ENCODE measurements at places on chromosomes 3 and 15.

GRCh38 chr3:82261013-82261412, 499.6 kb upstream of the GBE1 start:
- no peak for DNase-seq

DNA sequence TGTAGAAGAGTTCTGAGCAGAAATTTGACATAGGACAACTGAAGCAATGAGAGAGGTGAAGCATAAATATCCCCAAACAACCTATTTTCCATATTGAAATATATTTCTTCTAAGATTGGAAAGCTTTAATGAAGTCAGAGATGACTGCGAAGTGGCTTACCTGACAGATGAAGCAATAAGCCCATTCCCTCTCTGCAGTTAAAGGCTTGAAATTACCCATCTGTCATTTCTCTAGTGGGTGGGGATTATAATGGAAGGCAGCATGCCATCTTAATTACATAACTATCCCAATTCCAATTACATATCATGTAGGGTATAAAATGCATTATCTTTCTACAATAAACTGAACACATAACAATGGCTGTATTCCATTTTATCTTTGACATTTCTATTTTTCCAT, 1070.5 kb downstream of the SI start:
- DNase-seq = no peak

GRCh38 chr15:60933900-60934885, 294.9 kb downstream of the RORA start:
- no peak for DNase-seq

GRCh38 chr15:75170711-75171341, 30.9 kb upstream of the C15orf39 start:
- DNase-seq = no peak

DNA sequence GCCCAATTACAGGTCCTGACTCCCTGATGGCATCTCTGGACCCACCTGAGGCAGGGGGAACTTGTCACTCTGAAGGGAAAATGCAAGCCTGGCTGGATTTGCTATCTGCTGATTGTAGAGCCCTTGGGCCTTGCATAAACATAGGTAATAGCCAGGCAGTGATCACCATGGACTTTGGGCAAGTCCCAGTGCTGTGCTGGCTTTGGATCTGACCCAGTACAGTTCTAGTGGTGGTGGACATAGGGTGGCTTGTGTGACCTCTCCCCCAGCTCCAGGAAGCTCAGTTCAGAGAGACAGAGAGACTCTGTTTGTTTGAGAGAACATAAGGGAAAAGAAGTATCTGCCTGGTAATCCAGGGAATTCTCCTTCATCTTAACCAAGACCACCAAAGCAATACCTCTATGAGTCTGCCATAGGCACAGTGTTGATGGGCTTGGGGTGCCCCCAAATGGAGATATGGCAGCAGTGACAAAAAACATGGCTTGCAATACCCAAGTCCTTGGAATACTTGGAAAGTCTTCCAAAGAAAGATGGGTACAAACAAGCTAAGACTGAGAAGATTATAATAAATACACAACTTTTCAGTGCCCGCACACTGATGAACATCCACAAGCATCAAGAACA, 348.5 kb downstream of the PYDC2 start:
- DNase-seq = no peak

GRCh38 chr3:133575086-133575485, 1.6 kb downstream of the CDV3 start:
- no peak for DNase-seq

GRCh38 chr15:81092559-81092902, 41.5 kb upstream of the CFAP161 start:
- no peak for DNase-seq

- DNase-seq = no peak
These were observed 82.8 kb downstream of the MAGI1 start for GRCh38 chr3:65955792-65956477.

GRCh38 chr3:172303941-172304558, 144.2 kb downstream of the GHSR start:
- DNase-seq = no peak

GRCh38 chr3:25895031-25895430, 105.1 kb downstream of the OXSM start:
- no peak for DNase-seq

DNA sequence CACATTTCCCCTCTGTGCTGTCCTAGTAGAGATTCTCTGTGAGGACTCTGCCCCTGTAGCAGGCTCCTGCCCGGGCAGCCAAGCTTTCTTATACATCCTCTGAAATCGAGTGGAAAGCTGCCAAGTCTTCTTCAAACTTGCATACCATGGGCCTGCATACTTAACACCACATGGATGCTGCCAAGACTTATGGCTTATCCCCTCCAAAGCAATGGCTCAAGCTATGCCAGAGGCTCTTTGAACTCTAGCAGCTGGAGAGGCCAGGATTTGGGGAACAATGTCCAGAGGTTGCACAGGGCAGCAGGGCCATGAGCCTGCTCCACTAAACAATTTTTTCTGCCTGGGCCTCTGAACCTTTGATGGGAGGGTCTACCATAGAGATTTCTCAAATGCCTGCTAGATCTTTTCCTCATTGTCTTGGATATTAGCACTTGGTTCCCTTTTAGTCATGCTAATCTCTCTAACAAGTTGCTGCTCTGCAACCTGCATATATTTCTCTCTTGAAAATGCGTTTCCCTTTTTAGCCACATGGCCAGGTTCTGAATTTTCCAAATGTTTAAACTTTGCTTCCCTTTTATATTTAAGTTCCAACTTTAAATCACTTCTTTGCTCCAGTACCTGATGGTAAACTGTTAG, 6.1 kb upstream of the PLSCR4 start:
- DNase-seq = no peak
